Activated naive CD8-positive, alpha-beta T cell treated with anti-CD3 and anti-CD28 coated beads, Interleukin-2, amount 10 ng/mL, durations not matched to agents 7 days and 5 days (primary cell): ENCODE measurements at places on chromosomes 2 and 18. TPM values are rescaled to one million over a fixed set of nuclear protein-coding genes. Genes with fewer than 3 reads are reported as not detected.

Gene ABCG5
- total RNA-seq = not detected

Gene ARHGEF33
- 0.62 TPM for total RNA-seq

Gene GLB1L
- 3.3 TPM for total RNA-seq

Gene CYP27C1
- total RNA-seq = not detected

Gene CFC1
- not detected for total RNA-seq

Gene RIT2
- total RNA-seq = not detected

Gene LYPD6B
- total RNA-seq = not detected

- no peak overlapping the region for H3K4me3 ChIP-seq
- peaks cover 26% of the 10 kb centered on the region for H3K4me1 ChIP-seq
- H3K27me3 ChIP-seq = peaks cover 3% of the 10 kb centered on the region
These were observed 43.7 kb downstream of the MYO7B start for GRCh38 chr2:127579231-127579630.

DNA sequence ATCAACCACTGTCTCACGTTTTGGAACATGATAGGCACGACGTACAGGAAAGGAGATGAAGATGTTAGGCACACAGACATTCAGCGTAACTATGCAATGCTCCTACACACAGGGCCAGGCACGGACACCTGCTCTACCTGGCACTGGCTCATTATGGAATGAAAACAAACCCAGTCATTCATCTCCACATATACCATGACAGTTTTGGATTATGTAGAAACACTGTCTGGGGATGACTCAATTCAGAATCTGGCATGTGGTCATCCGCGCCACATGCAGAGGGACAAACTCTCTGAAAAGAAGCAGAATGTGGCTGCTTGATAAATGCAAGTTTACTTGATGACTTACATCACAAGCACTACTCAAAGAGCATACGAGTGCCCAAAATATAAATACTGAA is 29.5 kb upstream of the NFU1 start:
- no peak overlapping the region for H3K4me3 ChIP-seq
- peaks cover 49% of the 10 kb centered on the region for H3K36me3 ChIP-seq
- H3K27me3 ChIP-seq = no peaks in the 10 kb centered on the region

GRCh38 chr18:13894531-13894930 is 20.8 kb downstream of the MC2R start:
- no peaks in the 10 kb centered on the region for H3K36me3 ChIP-seq
- DNase-seq = no peak
- H3K27me3 ChIP-seq = peaks cover 16% of the 10 kb centered on the region
- H3K27ac ChIP-seq = no peak overlapping the region

GRCh38 chr2:201235860-201236811 is 24.2 kb upstream of the CASP8 start:
- peak overlapping the region; percentile 95 for H3K4me3 ChIP-seq
- peak; percentile 48 for DNase-seq
- no peaks in the 10 kb centered on the region for H3K27me3 ChIP-seq
- peak overlapping the region; percentile 84 for H3K27ac ChIP-seq
- peaks cover 41% of the 10 kb centered on the region for H3K4me1 ChIP-seq

DNA sequence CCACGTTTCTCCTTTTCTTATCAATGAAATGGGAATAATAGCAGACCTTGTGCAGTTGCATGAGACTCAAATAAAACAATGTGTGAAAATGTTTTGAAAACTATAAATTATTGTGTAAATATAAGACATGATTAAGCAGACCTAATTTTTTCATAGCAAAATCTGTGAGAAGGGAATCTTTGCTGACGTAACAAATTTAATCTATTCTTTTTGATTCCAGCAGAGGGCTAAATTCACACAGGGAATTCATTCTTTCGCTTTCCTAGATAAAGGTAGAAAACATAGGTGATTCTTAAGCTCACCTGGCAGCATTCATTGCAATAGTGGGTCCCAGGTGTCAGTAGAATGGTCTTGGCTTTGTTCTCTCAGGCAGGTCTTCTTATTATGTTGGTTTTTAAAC is 450.0 kb upstream of the GCFC2 start:
- H3K4me1 ChIP-seq = no peaks in the 10 kb centered on the region
- H3K4me3 ChIP-seq = no peak overlapping the region
- no peak for DNase-seq
- H3K27ac ChIP-seq = no peak overlapping the region
- H3K27me3 ChIP-seq = no peaks in the 10 kb centered on the region

- H3K36me3 ChIP-seq = peaks cover 2% of the 10 kb centered on the region
- H3K27me3 ChIP-seq = peaks cover 6% of the 10 kb centered on the region
- no peak for DNase-seq
- peaks cover 20% of the 10 kb centered on the region for H3K4me1 ChIP-seq
These were observed 98.2 kb downstream of the TPO start for GRCh38 chr2:1511455-1511854.

DNA sequence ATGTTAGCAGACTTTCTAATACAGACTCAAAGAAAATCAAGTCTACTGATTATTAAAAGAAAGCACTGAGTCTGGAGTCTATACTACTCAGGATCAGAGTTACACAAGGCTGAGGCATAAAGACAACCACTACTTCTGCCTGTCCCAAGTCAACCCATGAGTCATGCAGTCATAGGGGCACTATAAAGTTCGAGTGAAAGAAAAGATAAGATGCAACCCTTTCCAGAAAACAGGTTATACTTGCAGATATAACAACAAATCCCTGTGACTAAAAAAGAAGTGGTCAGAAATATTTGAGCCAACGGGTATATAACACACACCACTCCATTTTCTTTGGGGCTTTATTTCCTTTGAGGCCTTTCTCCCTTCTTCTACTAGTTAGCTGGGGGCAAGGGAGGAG is 18.6 kb upstream of the SCRN3 start:
- H3K4me1 ChIP-seq = no peaks in the 10 kb centered on the region
- no peak overlapping the region for H3K4me3 ChIP-seq
- DNase-seq = no peak
- H3K27me3 ChIP-seq = no peaks in the 10 kb centered on the region

GRCh38 chr2:239355139-239355538 is 45.7 kb downstream of the HDAC4 start:
- H3K27ac ChIP-seq = no peak overlapping the region
- H3K36me3 ChIP-seq = peaks cover 47% of the 10 kb centered on the region
- H3K27me3 ChIP-seq = no peaks in the 10 kb centered on the region
- H3K4me3 ChIP-seq = no peak overlapping the region
- H3K4me1 ChIP-seq = peaks cover 5% of the 10 kb centered on the region

DNA sequence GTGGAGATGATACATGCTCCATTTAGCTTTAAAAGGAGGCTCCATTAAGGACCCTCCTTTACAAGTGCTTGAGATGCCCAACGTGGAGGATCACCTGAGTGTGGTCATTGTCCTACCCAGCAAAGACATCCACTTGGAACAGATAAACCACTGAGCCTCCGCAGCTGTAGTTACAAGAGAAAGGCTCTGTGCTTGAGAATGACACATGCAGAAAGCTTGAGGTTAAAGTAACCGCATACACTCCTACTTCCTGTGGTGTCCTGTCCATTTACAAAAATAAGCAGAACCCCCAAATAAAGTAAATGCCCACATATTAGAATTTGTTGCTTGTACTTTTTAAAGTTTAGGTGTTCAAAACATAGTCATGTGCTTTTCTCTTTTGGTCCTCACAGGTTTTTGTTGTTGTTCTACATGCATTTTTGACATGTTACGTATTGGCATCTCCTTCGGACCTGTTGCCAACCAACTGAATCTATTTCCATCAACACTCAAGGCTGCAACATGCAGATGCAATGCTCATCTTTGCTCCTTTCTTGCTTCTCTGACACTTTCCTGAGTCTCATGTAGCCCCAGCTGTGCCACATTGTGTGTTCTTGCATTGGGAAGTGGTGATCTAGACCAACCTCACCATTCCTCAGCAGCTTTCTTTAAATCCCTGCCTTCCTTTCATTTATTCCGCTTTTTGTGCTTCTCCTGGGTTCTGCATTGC is 56.0 kb downstream of the SERPINB7 start:
- no peak overlapping the region for H3K4me3 ChIP-seq
- DNase-seq = no peak
- H3K27me3 ChIP-seq = peaks cover 35% of the 10 kb centered on the region
- no peak overlapping the region for H3K27ac ChIP-seq
- H3K36me3 ChIP-seq = no peaks in the 10 kb centered on the region

- H3K27ac ChIP-seq = peak overlapping the region; percentile 90
- H3K4me1 ChIP-seq = peaks cover 54% of the 10 kb centered on the region
- H3K4me3 ChIP-seq = peak overlapping the region; percentile 99
- peaks cover 47% of the 10 kb centered on the region for H3K36me3 ChIP-seq
These were observed 508 bp upstream of the TUBA4B start for GRCh38 chr2:219252570-219252899.

- no peaks in the 10 kb centered on the region for H3K27me3 ChIP-seq
- DNase-seq = peak; percentile 58
- peaks cover 3% of the 10 kb centered on the region for H3K36me3 ChIP-seq
- peaks cover 35% of the 10 kb centered on the region for H3K4me1 ChIP-seq
These were observed 714 bp downstream of the RPIA start for GRCh38 chr2:88692187-88692586.

DNA sequence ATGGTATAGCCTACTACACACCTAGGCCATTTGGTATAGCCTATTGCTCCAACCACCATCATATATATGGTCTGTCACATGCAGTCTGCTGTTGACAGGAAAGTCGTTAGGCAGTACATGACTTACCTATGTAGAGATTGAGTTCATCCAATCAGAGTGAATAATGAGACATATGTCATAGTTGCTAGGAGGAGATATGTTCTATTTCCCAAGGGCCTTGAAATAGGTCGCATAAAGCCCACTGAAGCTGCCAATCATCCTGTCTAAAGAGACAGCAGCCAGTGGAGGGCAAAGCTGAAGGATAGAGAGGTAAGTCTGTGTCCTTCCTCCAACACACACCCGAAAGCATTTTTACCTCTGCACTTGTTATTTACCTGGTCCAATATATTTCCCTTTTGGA is 263.4 kb downstream of the PTPRM start:
- no peak overlapping the region for H3K27ac ChIP-seq
- no peaks in the 10 kb centered on the region for H3K27me3 ChIP-seq
- no peak for DNase-seq
- H3K4me3 ChIP-seq = no peak overlapping the region

DNA sequence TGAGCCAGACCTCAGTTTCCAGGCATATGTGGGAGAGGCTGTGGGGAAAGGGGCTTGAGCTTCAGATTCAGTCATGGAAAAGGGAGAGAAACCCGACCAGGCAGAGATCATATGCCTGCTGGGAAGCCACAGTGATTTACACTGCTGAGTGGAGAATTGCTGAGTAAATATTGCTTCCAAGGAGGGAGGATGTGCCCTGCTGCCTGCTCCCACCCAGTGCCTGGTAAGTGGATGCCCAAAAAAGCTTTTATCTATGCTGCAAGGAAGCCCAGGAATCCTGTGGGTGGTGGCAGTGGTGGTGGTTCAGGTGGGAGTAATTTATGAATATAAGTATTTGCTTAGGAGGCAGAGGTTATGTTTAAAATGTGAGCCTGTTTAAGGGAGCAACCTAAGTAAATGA is 39.5 kb downstream of the INO80C start:
- no peak for DNase-seq
- H3K36me3 ChIP-seq = no peaks in the 10 kb centered on the region
- peaks cover 3% of the 10 kb centered on the region for H3K4me1 ChIP-seq
- no peak overlapping the region for H3K4me3 ChIP-seq
- H3K27ac ChIP-seq = no peak overlapping the region

DNA sequence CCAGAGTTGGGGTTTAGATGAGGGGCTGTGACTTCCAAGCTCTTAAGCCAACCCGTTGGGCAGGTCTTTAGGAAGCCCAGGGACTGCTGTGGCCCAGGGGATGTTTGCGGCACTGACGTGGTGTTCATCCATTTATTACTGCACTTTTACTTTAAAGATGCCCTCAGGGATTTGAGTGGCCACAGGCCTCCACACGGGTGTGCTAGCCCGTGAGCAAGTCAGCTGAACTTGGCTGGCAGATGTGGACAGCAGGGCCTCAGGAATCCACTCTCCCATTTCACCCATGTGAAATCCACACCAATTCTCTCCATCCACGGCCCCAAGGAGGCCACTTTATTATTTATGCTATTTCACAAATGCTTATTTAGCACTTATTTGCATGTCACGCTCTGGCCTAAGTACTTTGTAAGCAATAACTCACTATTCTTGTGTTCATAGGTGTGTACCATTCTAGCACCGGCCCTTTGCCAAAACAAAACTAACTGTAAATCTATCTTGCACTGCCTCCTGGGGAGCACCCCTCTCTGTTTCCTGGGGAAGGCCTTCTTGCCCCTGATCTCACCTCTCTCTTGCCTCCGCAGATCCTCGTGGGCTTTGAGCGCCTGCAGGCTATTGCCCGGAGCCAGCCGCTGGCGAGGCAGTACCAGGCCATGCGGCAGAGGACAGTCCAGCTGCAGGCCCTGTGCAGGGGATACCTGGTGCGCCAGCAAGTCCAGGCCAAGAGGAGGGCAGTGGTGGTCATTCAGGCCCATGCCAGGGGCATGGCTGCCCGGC is 39.1 kb upstream of the GPR17 start:
- peaks cover 8% of the 10 kb centered on the region for H3K36me3 ChIP-seq
- H3K27me3 ChIP-seq = peaks cover 2% of the 10 kb centered on the region
- no peak overlapping the region for H3K4me3 ChIP-seq
- H3K4me1 ChIP-seq = peaks cover 10% of the 10 kb centered on the region
- H3K27ac ChIP-seq = no peak overlapping the region

DNA sequence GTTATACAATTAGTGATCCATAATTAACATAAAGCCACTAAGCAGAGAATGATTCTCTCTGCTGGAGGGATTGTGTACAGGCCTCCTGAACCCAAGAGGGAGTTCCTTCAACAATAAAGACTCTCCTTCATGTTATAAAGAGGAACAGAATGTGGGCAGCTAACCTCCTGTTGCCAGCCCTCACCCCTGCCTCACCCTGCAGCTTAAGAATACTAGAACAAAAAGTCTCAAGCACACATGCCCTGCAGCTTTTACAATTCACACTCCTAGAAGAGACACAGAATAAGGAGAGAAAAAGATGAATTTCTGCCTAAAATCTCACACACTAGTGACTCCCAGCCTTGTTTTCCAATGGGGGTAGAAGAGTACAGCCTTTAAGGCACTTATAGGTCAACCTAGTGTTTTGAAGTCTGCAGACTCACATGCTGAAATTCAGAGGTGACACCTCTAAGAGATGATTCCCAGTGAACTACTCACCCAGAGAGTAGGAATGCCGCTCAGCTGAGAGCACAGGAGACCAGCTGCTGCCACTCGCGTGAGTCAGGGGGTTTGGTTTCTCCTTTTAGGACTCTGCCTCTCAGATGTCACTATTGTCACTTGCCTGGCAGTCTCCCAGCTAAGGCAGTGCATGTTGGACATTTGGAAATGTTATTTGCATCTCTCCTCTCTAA is 32.5 kb upstream of the IL1RL1 start:
- H3K27ac ChIP-seq = peak overlapping the region; percentile 67
- H3K36me3 ChIP-seq = peaks cover 37% of the 10 kb centered on the region
- peaks cover 59% of the 10 kb centered on the region for H3K4me1 ChIP-seq
- DNase-seq = no peak
- peak overlapping the region; percentile 42 for H3K4me3 ChIP-seq

- H3K4me1 ChIP-seq = no peaks in the 10 kb centered on the region
- H3K36me3 ChIP-seq = no peaks in the 10 kb centered on the region
- no peak overlapping the region for H3K4me3 ChIP-seq
- H3K27ac ChIP-seq = no peak overlapping the region
- DNase-seq = no peak
- no peaks in the 10 kb centered on the region for H3K27me3 ChIP-seq
These were observed 196.9 kb downstream of the ANKRD30B start for GRCh38 chr18:14944838-14945237.
